Right forelimb (tissue), 1 donor: ENCODE measurements at places on chromosomes 5 and 9.

DNA sequence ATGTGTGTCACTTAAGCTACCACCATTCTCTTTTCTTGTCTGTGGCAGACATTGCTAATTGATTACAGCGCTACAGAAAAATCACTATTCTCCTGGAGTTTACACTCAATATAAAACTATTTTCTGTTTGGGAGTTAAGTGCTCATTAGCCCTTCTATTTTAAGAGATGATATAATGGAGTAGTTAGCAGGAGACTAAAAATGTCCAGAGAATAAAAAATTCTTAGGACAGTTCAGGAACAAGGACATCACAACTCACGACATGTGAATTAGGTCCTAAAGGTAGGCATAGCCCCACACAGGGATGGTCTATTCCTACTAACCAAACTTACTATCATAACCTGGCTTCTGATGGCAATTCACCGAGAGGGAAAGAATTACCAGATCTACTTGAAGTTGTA lies 258.5 kb downstream of the KIAA0825 start:
- no peak for DNase-seq

DNA sequence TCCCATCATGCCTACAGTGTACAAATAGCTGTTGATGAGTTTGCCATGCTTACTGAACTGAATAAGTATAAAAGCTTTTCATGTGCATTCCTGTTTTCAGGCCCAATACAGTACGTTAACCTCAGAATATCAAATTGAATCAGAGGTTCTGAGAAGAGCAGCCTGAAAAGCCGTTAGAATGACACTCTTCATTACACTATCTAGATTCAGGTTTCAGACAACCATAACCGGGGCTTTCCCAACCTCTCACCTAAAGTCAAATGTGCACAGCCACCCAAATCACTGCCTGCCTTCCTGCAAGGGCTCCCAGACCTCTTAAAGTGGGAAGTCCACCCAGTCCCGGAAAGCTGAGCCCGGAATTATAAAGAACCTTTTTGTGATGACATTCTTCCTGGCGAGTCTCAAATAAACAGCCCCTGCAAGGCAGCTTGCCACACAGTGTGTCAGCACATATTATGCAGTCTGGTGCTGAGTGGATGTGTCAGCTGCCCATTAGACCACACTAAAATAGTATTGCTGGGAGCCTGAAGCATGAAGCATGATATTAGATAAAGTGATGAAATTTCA lies 245.8 kb downstream of the TLE4 start:
- DNase-seq = no peak

- DNase-seq = no peak
These were observed 299.7 kb downstream of the CWC27 start for GRCh38 chr5:65068410-65068809.

- DNase-seq = no peak
These were observed 406.9 kb upstream of the ACTBL2 start for GRCh38 chr5:57889558-57889957.

GRCh38 chr5:43592363-43592762 lies 10.6 kb upstream of the NNT start:
- no peak for DNase-seq

GRCh38 chr9:105437704-105438103 lies 10.1 kb upstream of the FSD1L start:
- no peak for DNase-seq

GRCh38 chr5:40694433-40694832 lies 14.7 kb downstream of the PTGER4 start:
- DNase-seq = no peak
